GM13977 (cell line): ENCODE measurements at places on chromosomes 4 and X.

- no peak for DNase-seq
These were observed 73.0 kb upstream of the FRMPD4 start for GRCh38 chrX:12065251-12065650.

- DNase-seq, result no peak
These were observed 114.9 kb downstream of the EFHC2 start for GRCh38 chrX:44228621-44229020.

DNA sequence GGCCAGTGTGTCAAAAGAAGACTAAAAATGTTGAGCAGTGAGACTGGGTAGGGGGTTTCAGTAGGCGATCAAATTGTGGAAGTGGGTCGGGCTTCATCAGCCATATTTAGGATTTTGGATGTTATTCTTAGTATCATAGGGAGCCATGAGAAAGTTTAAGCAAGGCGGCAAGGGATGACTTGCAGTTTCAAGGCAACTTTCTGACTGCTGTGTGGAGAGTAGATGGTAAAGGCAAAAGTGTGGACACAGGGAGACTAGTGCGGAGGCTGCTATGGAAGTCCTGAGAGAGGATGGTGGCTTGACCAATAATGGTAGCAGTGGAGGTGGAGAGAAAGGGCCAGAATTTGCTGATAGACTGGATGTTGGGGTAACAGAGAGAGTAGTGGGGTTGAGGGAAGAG, 15.4 kb downstream of the GK start:
- no peak for DNase-seq

DNA sequence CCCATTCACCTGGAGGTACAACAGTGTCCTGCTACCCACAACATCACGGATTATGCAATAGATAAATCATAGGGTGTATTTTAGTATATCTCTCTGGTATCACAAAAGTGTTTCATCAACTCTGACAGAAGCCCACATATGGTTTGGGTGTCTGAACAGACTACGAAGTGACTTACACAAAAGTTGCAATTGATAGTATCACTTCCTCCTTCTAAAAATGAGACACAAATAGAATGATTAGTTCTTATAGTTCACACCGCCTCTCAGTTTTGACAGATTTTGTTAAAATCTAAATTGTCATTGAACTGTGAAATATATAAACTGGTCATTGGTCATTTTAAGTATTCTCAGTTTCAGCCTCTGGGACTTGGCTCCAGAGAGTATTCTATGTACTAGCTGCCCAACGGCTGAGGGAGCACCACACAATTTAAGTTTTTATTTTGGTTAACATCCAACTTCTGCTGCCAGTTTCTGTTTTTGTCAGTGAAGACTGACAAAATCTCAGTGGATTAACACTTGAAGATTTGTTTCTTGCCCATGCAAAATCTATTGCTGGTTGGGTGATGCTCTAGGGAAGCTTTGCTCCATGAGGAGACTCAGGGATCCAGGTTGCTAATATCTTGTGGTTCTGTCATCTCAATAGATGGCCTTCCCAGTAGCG, 113.8 kb upstream of the PUDP start:
- DNase-seq, result peak; percentile 53

DNA sequence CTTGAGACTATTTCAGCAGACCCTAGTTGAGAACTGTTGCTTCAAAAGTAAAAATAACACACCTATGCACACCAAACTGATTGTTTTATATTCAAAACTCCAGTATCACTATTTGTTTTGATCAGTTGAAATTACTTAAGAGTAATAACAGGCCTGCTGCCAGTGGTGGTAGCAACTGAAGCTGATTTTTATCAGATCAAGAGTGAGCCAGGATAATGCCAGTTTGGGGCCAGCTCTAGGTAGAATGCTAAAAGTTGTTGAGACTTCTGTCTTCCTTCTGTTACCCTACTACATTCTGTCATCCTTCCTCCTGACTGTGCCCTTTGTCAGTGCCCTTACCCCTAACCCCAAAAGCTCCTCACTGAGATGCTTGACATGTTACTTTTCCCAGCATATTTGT, 228.7 kb upstream of the SPRY1 start:
- no peak for DNase-seq

- DNase-seq, result no peak
These were observed 20.2 kb downstream of the PIGG start for GRCh38 chr4:519203-519651.

GRCh38 chr4:56979421-56980072, 851 bp downstream of the POLR2B start:
- DNase-seq, result no peak

GRCh38 chr4:144451766-144452450, 194.0 kb upstream of the HHIP start:
- DNase-seq, result no peak

DNA sequence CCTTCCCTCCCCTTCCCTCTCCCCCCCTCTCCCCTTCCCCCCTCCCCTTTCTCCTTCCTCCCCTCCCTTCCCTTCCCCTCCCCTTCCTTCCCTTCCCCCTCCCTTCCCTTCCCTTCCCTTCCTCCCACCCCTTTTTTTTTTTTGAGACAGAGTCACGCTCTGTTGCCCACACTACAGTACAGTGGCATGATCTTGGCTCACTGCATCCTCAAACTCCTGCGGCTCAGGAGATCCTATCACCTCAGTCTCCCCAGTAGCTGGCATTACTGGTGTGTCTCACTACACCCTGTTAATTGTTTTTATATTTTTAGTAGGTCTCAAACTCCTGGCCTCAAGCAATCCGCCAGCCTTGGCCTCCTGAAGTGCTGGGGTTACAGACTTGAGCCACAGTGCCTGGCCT, 66.6 kb downstream of the TBC1D9 start:
- DNase-seq, result no peak

GRCh38 chr4:24988776-24989175, 42.0 kb downstream of the LGI2 start:
- peak; percentile 22 for DNase-seq

DNA sequence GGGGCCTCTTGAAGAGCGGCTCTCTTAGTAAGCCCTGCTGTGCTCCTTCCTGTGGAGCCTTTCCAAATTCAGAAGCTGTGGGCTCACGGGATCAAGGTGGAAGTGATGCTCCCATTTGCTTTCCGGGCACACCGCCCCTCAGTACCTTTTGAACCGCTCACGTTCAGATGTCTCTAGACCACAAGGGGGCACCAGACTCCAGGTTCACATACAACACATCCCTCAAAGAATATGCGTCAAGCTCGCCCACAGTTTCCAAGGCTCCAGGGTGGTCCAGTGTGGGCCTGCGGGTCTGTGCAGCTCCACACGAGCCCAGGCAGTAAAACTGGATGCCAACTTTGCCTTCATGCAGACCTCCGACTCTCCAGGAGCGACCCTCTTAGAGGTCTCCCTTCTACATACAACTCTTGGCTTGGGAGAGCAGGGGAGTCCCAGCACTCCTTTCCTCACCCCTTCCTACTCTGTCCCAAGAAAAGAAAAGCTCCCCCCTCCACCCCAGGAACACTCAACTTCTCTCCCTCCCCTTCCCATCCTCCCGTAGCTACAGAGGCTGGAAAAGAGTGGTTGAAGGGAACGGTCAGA, 11.0 kb downstream of the SUPT20HL1 start:
- peak; percentile 83 for DNase-seq

GRCh38 chr4:6343939-6344408, 74.3 kb downstream of the WFS1 start:
- DNase-seq, result no peak

- DNase-seq, result peak; percentile 11
These were observed 33.2 kb upstream of the MID1IP1 start for GRCh38 chrX:38768079-38768478.

DNA sequence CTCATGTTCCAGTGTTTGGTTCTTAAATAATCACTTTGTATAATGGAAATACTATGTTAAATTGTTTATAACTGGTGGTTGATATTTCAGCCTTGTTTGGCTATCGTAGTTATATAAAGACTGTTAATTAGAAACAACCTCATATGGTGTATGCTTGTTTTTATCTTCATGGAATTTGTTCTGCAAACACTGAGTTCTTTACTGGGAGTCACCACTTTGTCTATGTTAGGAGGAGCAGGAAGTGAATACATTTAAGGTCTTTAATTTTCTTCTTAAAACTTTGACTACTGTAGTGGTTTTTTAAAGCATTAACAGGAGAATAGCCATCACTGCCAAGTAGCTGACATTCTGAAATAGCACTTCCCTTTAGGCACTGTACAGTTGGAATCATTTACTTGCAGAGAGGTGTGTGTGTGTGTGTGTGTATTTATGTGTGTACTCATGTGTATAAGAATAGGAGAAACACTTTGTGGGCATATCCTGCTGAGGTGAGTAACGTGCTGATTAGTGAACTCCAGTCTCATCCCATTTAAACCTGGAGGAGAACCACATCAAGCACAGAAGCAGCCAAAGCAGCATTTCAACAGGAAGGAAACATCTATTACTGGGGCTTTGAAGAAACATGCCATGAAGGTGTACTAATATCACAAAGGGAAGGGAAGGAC, 37.8 kb downstream of the TET2 start:
- DNase-seq, result no peak

GRCh38 chr4:173370130-173370476, 651 bp upstream of the SAP30 start:
- DNase-seq, result peak; percentile 47

DNA sequence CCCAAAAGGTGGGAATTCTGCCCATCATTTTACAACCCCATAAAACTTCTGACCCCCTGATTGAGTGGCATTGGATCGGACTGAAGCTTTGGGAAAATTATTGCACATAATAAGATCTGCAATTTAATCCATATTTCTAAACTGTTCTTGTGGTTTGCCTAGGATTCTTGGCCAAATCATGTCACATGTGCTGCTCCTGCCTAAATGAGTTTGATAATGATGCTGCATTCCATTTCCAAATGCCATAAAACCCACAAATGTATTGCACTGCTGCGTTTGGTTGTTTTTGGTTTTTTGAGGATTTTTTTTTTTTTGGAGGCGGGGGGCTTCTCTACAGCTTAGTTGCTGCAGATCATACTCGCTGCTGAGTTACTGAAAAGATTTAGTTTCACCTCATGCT, 153.6 kb downstream of the QDPR start:
- no peak for DNase-seq

- DNase-seq, result no peak
These were observed 232.9 kb downstream of the DHRSX start for GRCh38 chrX:2267890-2268289.

- no peak for DNase-seq
These were observed 88.9 kb upstream of the POU3F4 start for GRCh38 chrX:83419030-83419792.

DNA sequence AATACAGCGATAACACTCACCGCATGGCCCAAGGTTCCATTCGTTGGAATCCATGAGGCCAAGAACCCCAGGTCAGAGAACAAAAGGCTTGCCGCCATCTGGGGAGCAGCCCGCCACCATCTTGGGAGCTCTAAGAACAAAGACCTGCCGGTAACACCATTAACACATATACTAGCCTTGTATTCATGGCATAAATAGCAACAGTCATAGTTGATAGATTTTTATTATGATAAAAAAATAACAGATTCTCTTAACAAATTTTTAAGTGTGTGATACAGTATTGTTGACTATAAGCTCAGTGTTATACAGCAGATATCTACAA, 309.4 kb downstream of the GLUD2 start:
- DNase-seq, result no peak

DNA sequence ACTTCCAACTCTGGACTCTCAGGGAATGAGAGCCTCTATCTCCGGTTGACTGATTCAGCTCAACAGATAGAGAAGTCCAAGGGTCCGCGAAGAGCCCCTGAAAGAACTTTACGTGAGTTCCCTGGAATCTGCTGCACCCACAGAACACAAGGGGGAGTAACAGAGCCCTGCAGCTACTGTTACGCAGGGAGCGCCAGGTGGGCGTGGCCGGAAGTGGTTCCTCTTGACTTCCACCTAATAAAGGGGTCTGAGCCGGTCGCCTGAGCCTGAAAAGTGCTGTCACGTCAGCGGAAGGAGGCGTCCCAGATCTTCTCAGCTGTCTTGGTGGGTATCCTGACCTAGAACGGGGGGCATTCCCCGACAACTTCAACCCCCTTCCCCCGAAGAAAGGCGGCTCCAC, at the start of gene MAGEB6:
Gene MAGEB6, plus strand, starts transcription at position 237 of the 400 bp plus-strand sequence. CDS start 1,407 bp downstream, outside the sequence.
- DNase-seq, result no peak

GRCh38 chr4:149836546-149836945, 20.9 kb upstream of the IQCM start:
- DNase-seq, result no peak

DNA sequence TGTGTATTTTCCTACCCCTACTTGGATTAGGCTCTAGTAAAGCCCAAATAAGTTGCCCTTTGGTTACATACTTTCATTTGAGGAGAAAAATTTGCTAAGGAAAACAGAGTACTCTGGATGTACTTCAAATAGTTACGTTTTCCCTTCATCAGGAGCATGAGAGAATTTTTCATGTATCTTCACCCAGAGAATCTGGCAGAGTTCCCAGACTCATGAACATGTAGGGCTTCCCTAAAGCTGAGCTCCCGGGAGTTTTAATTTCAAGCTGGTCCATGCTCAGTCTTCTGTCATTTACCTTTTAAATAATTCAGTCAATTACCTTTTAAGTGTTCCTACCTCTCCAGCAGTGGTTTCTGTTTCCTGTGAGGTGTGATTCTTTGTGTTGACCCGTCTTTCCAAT, 367.5 kb upstream of the GRID2 start:
- DNase-seq, result no peak

GRCh38 chr4:24604558-24605214, 20.3 kb upstream of the DHX15 start:
- DNase-seq, result no peak

DNA sequence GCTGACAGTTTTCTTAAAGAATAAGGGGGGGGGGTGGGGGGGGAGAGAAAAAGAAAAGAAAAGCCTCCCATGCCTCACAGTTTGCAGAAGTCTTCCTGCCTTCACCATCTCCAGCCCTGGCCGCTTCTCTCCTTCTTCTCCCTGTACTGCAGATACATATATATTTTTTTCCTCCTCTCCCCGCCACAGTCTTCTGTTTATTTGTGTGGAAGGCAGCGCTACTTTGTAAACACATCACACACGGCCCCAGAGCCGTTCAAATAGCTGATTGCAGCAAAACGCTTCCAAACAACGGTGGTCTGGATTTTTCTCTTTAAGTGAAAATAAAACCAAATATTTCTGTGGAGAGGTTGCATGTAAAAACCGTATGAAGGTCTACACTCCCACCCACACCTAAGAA, 732 bp downstream of the NLGN4X start:
- DNase-seq, result no peak

DNA sequence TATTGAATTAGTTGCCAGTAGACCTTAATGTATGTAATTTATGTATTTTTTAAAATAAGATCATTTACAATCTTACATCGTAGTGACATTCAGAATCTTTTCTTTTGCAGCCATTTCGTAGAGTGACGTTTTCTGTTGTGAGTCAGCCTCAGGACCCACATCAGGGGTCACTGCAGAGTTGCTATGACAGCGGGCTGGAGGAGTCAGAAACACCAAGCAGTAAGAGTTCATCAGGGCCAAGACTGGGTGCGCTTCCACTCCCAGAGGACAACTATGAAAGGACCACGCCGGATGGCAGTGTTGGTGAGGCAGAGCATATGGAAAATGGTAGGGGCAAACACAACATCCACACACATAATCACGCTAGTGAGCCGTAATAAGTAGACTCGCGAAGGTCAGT, 199.9 kb downstream of the PCDH7 start:
- no peak for DNase-seq

GRCh38 chr4:18180892-18181291, 159.3 kb upstream of the LCORL start:
- DNase-seq, result no peak

GRCh38 chr4:53605783-53606182, 14.5 kb upstream of the LNX1 start:
- no peak for DNase-seq

- no peak for DNase-seq
These were observed 7.0 kb upstream of the AMTN start for GRCh38 chr4:70511365-70511764.
